ENCODE measurements at places on chromosomes 16 and 17.

DNA sequence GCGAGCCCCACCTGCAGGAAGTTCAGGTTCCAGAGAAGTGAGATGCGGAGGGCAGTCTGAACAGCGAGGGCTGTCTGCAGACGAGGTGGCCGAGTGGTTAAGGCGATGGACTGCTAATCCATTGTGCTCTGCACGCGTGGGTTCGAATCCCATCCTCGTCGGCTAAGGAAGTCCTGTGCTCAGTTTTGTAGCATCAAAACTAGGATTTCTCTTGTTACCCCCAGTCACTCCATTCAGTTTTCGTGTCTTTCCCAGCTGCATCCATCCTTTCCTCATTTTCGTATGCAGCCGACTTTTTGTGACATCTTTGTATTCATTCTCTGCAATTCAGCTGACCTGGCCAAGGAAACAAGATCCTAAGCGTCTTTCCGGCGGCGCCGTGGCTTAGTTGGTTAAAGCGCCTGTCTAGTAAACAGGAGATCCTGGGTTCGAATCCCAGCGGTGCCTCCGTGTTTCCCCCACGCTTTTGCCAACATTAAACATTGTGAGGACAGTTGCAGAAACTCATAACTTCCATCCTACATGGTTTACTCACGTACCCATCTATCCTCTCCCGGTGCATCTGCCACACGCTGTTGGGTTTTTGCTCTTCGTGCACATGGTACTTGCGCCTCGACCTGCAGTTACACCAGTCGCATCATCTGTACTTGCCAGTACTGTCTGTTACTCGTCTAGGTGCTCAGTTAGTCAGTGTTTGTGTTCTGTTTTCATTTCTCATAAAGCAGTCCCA is 3.0 kb downstream of the BORCS6 start:
- peaks cover 56% of the 10 kb centered on the region for H3K4me1 ChIP-seq
- H3K4me3 ChIP-seq: peak overlapping the region; percentile 52
- peak; percentile 85 for DNase-seq
- peak overlapping the region; percentile 90 for H3K27ac ChIP-seq
- no peaks in the 10 kb centered on the region for H3K36me3 ChIP-seq

DNA sequence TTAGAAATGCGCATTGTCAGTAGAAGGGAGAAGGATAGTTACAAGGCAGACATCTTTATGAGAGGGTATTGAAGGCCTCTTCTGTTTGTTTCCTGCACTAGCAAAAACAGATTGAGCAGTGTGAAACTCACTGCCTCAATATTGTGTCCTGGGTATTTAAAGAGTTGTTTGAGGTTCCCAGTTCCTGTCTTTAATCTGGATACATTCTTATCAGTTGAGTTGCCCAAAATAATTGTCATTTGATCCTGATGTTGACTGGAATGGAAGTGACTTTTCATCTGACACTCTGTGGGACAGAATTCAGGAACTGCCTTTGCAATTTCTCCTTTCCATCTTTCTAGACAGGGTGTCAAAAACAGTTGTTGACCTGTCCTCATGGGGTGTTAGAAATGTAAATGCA is 1.7 kb downstream of the ATP6V0A1 start:
- H3K36me3 ChIP-seq: no peaks in the 10 kb centered on the region
- H3K4me1 ChIP-seq: peaks cover 34% of the 10 kb centered on the region
- H3K27me3 ChIP-seq: no peaks in the 10 kb centered on the region
- no peak for DNase-seq
- peak overlapping the region; percentile 27 for H3K27ac ChIP-seq
- H3K4me3 ChIP-seq: peak overlapping the region; percentile 75

GRCh38 chr17:64130559-64131001 is 636 bp upstream of the ERN1 start:
- no peaks in the 10 kb centered on the region for H3K27me3 ChIP-seq
- H3K27ac ChIP-seq: peak overlapping the region; percentile 93
- H3K36me3 ChIP-seq: no peaks in the 10 kb centered on the region
- peak overlapping the region; percentile 77 for H3K4me3 ChIP-seq

DNA sequence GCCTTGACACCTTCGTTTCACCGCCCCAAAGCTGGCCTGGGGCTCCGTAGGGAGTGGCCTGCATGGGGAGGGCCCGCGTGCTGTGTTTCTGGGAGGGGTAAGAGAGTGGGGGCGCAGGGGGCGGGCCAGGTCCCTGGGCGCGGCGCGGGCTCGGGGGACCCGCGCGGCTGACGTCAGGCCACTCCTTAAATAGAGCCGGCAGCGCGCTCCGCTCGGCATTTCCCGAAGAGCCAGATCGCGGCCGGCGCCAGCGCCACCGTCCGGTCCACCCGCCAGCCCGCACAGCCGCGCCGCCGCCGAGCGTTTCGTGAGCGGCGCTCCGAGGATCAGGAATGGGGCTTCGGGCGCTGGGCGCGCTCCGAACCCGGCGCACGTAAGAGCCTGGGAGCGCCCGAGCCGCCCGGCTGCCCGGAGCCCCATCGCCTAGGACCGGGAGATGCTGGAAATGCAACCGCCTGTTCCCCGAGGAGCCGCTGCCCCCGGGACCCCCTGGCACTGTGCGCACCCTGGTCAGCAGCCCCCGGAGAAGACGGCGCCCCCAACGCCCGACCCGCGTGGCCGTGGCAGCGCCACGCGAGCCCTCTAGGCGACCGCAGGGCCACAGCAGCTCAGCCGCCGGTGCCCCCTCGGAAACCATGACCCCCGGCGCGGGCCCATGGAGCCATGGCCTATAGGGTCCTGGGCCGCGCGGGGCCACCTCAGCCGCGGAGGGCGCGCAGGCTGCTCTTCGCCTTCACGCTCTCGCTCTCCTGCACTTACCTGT is at the start of gene HS3ST2:
Gene HS3ST2, plus strand, starts transcription at position 215 of the 763 bp plus-strand sequence. Its CDS starts 449 bp downstream, at position 664.
- no peak within 1 kb of the TSS for H3K27ac ChIP-seq
- H3K4me3 ChIP-seq: no peak within 1 kb of the TSS
- no peaks in the 10 kb centered on the region for H3K36me3 ChIP-seq
- DNase-seq: no peak
- no peaks in the 10 kb centered on the region for H3K4me1 ChIP-seq

DNA sequence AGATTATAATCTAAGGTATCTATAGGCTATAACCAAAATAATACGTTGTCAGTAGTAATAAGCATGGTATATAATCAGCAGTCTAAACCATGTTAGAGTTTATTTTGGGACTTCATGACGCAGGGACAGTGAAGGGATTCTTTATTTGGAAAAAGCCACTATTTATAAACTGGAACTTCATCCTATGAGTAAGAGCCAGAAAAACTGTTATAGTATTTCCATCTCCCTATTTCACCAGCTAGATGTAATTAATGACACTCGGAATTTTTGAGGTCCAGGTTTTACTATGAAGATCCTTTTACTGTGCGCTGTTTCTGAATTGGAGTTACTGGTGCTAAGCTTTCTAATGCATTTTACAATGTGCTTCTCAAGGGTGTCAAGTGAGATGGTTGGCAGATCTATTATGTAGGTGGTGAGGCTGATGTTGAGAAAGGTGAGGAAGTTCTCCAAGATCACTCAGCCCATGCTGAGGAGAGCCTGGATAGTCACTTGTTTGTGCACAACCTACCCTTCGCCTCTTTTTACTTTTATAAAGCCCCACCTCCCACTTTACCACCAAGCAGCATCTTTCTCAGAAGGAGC is 149.3 kb downstream of the MSI2 start:
- no peak overlapping the region for H3K4me3 ChIP-seq
- H3K27me3 ChIP-seq: no peaks in the 10 kb centered on the region
- DNase-seq: no peak

- H3K36me3 ChIP-seq: no peaks in the 10 kb centered on the region
- no peaks in the 10 kb centered on the region for H3K27me3 ChIP-seq
- H3K4me3 ChIP-seq: no peak overlapping the region
Measured at GRCh38 chr16:80066805-80067580, 466.5 kb upstream of the MAF start.

DNA sequence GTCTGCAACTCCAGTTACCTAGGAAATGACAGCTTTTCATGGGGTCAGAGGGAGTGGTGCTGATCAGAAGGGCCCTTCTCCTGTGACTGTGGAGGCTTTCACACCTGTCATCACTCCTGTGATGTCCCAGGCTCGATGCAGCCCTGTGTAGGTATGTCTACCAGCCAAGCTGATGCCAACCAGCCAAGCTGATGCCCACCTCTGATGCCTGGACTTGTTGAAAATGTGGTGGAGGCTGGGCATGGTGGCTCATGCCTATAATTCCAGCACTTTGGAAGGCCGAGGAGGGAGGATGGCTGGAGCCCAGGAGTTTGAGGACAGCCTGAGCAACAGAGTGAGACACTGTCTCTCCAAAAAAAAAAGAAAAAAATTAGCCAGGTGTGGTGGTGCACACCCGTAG is 33.7 kb upstream of the RGS9 start:
- no peaks in the 10 kb centered on the region for H3K36me3 ChIP-seq
- peaks cover 16% of the 10 kb centered on the region for H3K4me1 ChIP-seq
- H3K27ac ChIP-seq: no peak overlapping the region
- no peak overlapping the region for H3K4me3 ChIP-seq
- H3K27me3 ChIP-seq: no peaks in the 10 kb centered on the region

GRCh38 chr17:29787995-29788394 is 142.0 kb downstream of the SSH2 start:
- no peaks in the 10 kb centered on the region for H3K27me3 ChIP-seq
- DNase-seq: no peak
- H3K27ac ChIP-seq: no peak overlapping the region
- H3K36me3 ChIP-seq: peaks cover 10% of the 10 kb centered on the region
- no peaks in the 10 kb centered on the region for H3K4me1 ChIP-seq

DNA sequence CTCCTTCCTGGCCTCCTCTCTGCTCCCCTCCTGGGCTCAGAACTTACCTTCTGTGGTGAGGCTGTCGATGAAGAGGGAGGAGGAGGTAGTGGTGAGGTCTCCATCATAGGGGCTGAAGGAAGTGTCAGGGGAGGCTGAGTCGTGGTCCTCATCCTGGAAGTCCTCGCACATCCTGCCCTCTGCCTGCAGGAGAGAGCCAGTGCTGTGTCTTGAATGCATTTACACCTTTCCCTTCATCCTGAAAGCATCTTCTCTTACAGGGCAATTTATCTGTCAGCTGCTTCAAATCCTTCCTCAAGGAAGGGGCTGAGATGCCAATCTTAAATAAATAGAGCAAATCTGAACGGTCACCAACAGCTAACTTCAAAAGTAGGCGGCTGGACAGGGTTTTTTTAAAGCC is 73.6 kb downstream of the PLXDC1 start:
- no peak overlapping the region for H3K4me3 ChIP-seq
- peaks cover 3% of the 10 kb centered on the region for H3K36me3 ChIP-seq
- H3K27ac ChIP-seq: no peak overlapping the region
- H3K27me3 ChIP-seq: no peaks in the 10 kb centered on the region

GRCh38 chr17:13353590-13353989 is 248.1 kb downstream of the HS3ST3A1 start:
- H3K36me3 ChIP-seq: no peaks in the 10 kb centered on the region
- no peak overlapping the region for H3K4me3 ChIP-seq
- H3K4me1 ChIP-seq: no peaks in the 10 kb centered on the region
- no peak for DNase-seq
- no peak overlapping the region for H3K27ac ChIP-seq

- no peaks in the 10 kb centered on the region for H3K4me1 ChIP-seq
- H3K36me3 ChIP-seq: no peaks in the 10 kb centered on the region
- DNase-seq: no peak
- peaks cover 34% of the 10 kb centered on the region for H3K27me3 ChIP-seq
- H3K4me3 ChIP-seq: no peak overlapping the region
Measured at GRCh38 chr16:66128371-66128770, 238.1 kb upstream of the CDH5 start.

GRCh38 chr16:87163637-87164036 is 153.6 kb downstream of the C16orf95 start:
- peaks cover 4% of the 10 kb centered on the region for H3K27me3 ChIP-seq
- H3K27ac ChIP-seq: no peak overlapping the region
- H3K4me1 ChIP-seq: no peaks in the 10 kb centered on the region
- DNase-seq: no peak
- H3K36me3 ChIP-seq: no peaks in the 10 kb centered on the region

DNA sequence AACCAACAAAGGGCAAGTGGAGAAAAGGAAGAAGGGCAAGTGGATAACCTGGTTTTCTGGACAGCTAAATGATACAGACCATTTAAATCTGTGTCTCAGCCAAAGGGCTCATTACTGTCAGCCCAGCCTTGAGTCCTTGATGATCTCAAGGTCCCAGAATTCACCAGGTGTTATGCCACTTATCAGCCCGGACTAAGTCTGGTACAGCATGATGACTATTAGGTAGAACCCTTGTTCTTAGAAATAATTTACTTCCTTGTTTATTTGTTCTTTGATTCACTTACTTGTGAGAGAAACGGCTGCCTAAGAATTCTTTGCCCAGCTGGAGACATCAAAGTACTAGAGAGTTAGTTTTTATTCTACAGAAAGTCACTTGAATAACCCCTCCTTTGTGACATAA is 3.5 kb downstream of the PDILT start:
- no peaks in the 10 kb centered on the region for H3K36me3 ChIP-seq
- no peak overlapping the region for H3K4me3 ChIP-seq
- DNase-seq: no peak
- no peaks in the 10 kb centered on the region for H3K27me3 ChIP-seq

All from thymus (tissue), 14 donors.